ENCODE measurements at places on chromosomes 11 and 22. TPM values are rescaled to one million over a fixed set of nuclear protein-coding genes. Genes with fewer than 3 reads are reported as not detected.
A peak's percentile ranks its signal among the peaks of the same experiment; 100 is the strongest.

PRG3 gene
- total RNA-seq, result not detected

MISFA gene
- total RNA-seq, result not detected

A4GALT gene
- 0.60 TPM for total RNA-seq

BCO2 gene
- total RNA-seq, result 1.7 TPM

NOL12 gene
- total RNA-seq, result 50.0 TPM

GAL gene
- total RNA-seq, result not detected

LRRC56 gene
- total RNA-seq, result 5.9 TPM

GRCh38 chr11:129922674-129923073 lies 27.3 kb upstream of the NFRKB start:
- no peak overlapping the region for H3K27ac ChIP-seq
- H3K4me1 ChIP-seq, result no peaks in the 10 kb centered on the region
- H3K27me3 ChIP-seq, result no peaks in the 10 kb centered on the region
- no peak for DNase-seq

GRCh38 chr11:117251506-117251905 lies 19.0 kb downstream of the RNF214 start:
- no peak for DNase-seq
- no peaks in the 10 kb centered on the region for H3K4me1 ChIP-seq
- H3K4me3 ChIP-seq, result no peak overlapping the region
- H3K36me3 ChIP-seq, result no peaks in the 10 kb centered on the region
- no peaks in the 10 kb centered on the region for H3K27me3 ChIP-seq
- H3K27ac ChIP-seq, result no peak overlapping the region

DNA sequence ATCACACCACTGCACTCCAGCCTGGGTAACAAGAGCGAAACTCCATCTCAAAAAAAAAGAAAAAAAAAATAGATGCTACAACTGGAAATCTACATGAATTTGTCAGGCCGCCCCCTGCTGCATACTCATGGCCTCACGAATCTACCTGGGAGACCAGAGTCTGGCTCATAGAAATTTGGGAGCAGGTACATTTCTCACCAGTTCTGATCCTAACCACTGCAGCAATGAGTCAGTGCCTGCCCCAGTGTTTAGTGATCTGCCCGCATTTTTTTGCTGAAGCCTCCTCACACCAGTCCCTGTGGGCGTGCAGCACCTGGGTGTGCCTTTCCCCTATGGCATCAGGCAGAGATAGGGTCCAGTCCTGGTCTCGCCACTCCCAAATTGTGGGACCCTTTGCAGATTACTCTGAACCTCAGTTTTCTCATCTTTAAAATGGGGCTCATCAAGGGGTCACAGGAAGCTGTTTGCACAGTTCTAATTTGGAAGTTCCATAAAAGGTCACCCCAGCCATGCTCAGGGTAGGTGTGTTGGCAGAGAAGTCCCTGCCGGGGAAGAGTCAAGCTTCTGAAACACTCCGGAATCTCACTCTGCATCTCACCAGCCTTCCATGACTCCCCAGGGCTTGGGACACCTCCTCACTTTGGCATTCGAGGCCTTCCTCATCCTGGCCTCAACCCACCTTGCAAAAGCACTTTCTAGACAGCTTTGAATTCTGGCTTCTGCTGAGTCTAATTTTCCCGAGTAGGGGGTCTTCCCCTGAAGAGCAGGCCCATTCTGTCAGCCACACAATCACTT lies 39.3 kb upstream of the LINC01488 start:
- H3K27me3 ChIP-seq, result peaks cover 63% of the 10 kb centered on the region
- peaks cover 3% of the 10 kb centered on the region for H3K4me1 ChIP-seq
- no peaks in the 10 kb centered on the region for H3K36me3 ChIP-seq

DNA sequence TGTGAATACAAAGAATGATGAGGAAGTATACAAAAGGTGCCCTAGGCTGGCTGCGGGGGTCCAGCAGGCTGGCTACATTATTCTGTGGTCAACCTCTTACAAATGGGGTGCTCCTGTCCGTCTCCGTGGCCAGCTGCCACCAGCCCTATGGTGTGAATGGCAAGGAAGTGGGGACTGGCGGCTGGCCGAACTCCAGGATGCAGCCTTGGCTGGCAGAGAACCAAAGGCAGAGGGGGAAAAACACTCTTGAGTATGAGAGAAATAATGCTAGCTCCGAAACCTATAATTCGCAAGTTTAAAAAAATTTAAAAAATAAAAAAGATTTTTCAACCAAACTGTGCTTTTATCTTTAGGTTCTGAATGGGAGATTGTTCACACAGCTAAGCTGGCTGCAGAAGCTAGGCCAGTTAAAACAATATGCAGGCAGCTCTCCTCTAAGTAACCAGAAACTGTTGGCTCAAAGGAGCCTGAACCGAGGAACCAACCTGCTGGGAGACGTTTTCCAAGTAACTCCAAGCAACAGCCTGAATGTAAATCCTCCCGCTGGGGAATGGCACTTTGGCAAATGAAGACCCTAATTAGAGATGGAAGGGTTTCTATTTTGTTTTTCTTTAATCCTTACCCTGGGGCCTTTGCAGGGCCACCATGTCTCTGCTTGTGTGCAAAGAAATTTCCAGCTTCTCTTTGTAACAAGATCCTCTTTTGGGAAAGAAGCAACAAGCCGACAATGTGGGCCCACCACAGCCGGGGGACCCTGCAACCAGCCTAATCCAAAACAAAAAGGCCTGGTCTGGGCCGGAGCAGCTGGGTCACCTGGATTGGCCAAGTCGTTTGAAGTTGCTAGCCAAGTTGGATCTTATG lies 50.2 kb downstream of the C22orf31 start:
- H3K4me1 ChIP-seq, result peaks cover 4% of the 10 kb centered on the region
- no peak overlapping the region for H3K4me3 ChIP-seq
- DNase-seq, result no peak
- H3K27ac ChIP-seq, result no peak overlapping the region
- no peaks in the 10 kb centered on the region for H3K36me3 ChIP-seq

GRCh38 chr22:49266561-49267519 lies 560.8 kb downstream of the BRD1 start:
- DNase-seq, result no peak
- H3K36me3 ChIP-seq, result no peaks in the 10 kb centered on the region
- no peak overlapping the region for H3K27ac ChIP-seq

GRCh38 chr11:130486987-130487923 lies 38.8 kb downstream of the ADAMTS15 start:
- no peaks in the 10 kb centered on the region for H3K27me3 ChIP-seq
- no peak overlapping the region for H3K27ac ChIP-seq
- no peaks in the 10 kb centered on the region for H3K36me3 ChIP-seq
- H3K4me1 ChIP-seq, result no peaks in the 10 kb centered on the region

DNA sequence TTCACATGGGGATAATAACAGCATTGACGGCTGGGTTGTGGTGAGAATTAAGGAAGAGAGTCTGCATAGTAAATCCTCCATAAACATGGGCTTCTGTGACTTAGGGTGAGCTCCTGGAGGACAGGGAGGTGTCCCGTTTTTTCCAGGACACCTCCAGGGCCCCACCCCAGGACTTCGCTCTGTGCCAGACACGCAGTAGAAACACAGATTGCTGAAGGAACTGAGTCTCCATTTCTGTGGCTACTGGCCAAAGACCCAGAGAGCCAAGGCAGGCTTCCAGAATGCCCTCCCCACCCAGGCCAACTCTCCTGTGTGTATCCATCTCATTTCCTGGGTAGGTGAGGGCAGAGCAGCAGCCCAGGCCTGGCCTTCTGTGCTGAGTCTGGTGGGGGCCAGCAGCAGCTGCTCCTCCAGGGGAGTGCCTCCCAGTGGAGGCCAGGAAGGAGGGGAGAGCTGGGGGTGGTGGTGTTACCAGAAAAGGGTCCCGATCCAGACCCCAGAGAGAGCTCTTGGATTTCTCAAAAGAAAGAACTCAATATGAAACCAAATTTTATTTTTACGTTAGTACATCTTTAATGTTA lies 9.5 kb upstream of the RFPL3 start:
- H3K27ac ChIP-seq, result no peak overlapping the region
- no peaks in the 10 kb centered on the region for H3K4me1 ChIP-seq
- peaks cover 4% of the 10 kb centered on the region for H3K27me3 ChIP-seq
- DNase-seq, result no peak

DNA sequence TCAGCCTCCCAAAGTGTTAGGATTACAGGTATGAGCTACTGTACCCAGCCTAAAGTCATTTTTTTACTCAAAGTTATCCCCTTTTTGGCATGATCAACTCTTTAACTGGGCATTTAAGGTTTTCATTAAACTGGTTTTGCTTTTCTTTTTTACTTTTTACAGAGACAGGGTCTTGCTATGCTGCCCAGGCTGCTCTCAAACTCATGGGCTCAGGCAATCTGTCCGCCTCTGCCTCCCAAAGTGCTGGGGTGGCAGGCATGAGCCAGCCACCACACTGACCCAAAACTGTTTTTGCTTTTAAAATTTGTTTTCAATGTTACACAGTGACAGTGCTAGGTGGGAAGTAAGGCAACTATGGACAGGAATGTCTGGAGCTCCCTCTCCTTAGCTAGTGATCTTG lies 3.9 kb upstream of the ZBED5 start:
- no peak for DNase-seq
- no peaks in the 10 kb centered on the region for H3K27me3 ChIP-seq
- H3K4me3 ChIP-seq, result no peak overlapping the region
- H3K4me1 ChIP-seq, result peaks cover 11% of the 10 kb centered on the region
- H3K36me3 ChIP-seq, result no peaks in the 10 kb centered on the region
- H3K27ac ChIP-seq, result no peak overlapping the region

- DNase-seq, result no peak
- no peak overlapping the region for H3K4me3 ChIP-seq
Observed at GRCh38 chr11:100152766-100153165, 534.3 kb upstream of the ARHGAP42 start.

- H3K27ac ChIP-seq, result no peak overlapping the region
- H3K27me3 ChIP-seq, result peaks cover 5% of the 10 kb centered on the region
- H3K4me3 ChIP-seq, result no peak overlapping the region
- DNase-seq, result no peak
- H3K4me1 ChIP-seq, result no peaks in the 10 kb centered on the region
Observed at GRCh38 chr11:15893080-15893492, 463.3 kb downstream of the SOX6 start.

DNA sequence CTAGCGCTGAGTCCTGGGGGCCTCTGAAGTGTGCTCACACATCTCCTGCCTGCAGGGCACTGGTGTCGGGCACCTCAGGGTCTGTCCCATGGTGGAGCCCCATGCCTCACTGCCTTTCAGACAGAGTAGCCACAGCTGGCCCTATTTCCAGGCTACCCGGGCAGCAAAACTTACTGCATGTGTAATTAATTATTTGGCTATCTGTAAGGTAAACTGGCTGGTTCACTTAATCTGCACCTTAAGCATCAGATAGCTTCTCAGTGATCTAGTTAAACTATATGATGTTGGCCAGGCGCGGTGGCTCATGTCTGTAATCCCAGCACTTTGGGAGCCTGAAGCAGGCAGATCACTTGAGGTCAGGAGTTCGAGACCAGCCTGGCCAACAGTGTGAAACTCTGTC lies 5.3 kb downstream of the PNPLA3 start:
- H3K27ac ChIP-seq, result no peak overlapping the region
- DNase-seq, result no peak
- no peaks in the 10 kb centered on the region for H3K36me3 ChIP-seq
- H3K4me1 ChIP-seq, result peaks cover 6% of the 10 kb centered on the region

DNA sequence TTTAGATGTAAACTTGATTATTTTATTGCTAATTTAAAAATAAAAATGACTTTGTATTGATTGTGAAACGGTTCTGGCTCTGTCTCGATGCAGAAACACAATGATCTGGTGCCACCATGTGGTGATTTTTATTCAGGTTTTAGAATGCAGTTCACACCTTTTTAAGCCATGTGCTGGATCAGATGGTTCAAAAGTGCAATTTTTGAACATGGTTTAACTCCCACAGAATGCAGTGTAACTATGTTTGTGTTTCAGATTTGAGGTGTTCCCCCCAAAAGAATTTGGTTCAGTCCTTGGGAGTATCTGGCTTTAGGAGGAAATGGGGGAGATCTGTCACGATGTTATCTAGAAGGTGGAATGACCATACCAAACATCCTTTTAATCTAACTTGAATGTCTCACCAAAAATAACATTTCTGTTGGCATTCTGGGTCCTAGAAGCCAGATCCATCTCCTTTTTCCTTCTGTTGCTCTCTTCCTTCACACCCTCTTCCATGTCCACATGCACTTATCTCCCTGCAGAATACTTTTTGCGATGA lies 7.9 kb downstream of the MRPL16 start:
- peaks cover 32% of the 10 kb centered on the region for H3K36me3 ChIP-seq

DNA sequence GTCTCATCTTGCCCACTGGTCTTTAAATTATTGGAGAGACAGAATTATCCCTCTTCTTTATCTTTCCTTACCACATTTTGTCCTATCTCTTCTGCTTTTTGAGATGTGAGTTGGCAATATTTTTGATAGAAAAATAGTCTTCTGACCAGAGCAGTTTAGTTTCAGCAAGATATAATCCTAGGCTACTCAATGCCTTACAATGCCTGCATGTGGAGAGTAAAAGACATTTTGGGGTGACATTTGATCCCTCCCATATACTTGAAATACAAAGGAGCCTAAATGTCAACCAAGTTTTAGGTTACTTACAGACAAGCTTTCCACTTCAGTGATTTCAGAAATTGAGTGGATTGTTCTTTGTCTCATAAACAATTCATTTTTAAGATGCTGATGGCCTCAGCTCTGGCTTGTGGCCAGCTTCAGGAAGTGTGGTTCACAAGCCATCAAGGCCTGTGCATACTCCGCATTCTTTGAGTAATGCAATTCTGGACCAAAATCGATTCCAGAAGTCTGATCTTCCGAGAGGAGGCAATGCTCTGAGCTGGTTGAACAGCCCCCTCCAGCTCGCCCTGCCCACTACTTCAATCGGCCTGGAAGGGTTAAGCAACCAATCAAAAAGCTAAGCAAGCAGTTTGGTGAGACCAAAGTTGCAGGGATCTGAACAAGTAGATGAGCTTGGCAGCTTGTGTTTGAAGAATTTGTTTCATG lies 274.4 kb downstream of the BLID start:
- no peak for DNase-seq
- no peak overlapping the region for H3K4me3 ChIP-seq
- H3K4me1 ChIP-seq, result no peaks in the 10 kb centered on the region
- H3K27ac ChIP-seq, result no peak overlapping the region

- H3K4me3 ChIP-seq, result no peak overlapping the region
- DNase-seq, result no peak
- no peak overlapping the region for H3K27ac ChIP-seq
- no peaks in the 10 kb centered on the region for H3K27me3 ChIP-seq
Observed at GRCh38 chr22:33126881-33127280, 68.7 kb upstream of the SYN3 start.

GRCh38 chr11:22346282-22346681 lies 8.1 kb downstream of the SLC17A6 start:
- H3K36me3 ChIP-seq, result no peaks in the 10 kb centered on the region
- H3K4me1 ChIP-seq, result no peaks in the 10 kb centered on the region

GRCh38 chr11:69704508-69705253 lies 859 bp upstream of the FGF19 start:
- H3K36me3 ChIP-seq, result no peaks in the 10 kb centered on the region
- H3K27ac ChIP-seq, result no peak overlapping the region
- H3K27me3 ChIP-seq, result peaks cover 69% of the 10 kb centered on the region
- H3K4me1 ChIP-seq, result peaks cover 15% of the 10 kb centered on the region
- peak overlapping the region; percentile 23 for H3K4me3 ChIP-seq

- DNase-seq, result no peak
- no peaks in the 10 kb centered on the region for H3K27me3 ChIP-seq
- no peak overlapping the region for H3K4me3 ChIP-seq
- peaks cover 17% of the 10 kb centered on the region for H3K4me1 ChIP-seq
- no peaks in the 10 kb centered on the region for H3K36me3 ChIP-seq
Observed at GRCh38 chr11:4610258-4610935, 2.4 kb upstream of the TRIM68 start.
